EH (cell line): ENCODE measurements at places on chromosomes 6 and 20.

GRCh38 chr6:159887146-159887545, 3.6 kb upstream of the MAS1 start:
- no peak for DNase-seq

DNA sequence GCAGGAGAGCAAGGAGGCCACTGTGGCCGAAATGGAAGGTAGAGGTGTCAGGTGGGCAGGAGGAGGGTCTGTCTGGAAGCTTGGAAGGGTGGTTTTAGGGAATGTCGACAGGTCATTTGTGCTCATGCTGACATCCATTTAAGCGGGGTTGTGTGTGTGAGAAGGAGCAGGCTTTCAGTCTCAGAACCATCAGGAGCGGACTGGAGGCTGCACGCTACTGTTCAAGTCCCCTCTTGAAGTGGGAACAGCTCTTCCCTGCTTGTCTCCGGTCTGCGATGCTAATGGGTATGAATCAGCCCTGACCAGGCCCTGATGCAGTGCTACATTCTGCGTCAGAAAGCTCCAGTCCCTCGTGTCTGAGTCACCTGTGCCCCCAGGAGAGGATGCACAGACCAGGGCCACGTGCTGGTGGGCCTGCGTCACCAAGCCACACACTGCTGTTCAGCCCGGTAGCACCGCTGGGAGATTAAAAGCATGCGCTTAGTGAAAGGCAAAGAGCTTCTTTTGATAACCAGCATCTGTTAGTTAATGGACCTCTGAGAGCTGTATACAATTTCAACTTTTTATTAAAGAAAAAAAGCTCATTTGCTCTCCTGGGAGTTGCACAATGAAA, 58.0 kb downstream of the APCDD1L start:
- DNase-seq: peak; percentile 77

- peak; percentile 17 for DNase-seq
Measured at GRCh38 chr6:31918069-31918720, 9.3 kb upstream of the C2 start.

DNA sequence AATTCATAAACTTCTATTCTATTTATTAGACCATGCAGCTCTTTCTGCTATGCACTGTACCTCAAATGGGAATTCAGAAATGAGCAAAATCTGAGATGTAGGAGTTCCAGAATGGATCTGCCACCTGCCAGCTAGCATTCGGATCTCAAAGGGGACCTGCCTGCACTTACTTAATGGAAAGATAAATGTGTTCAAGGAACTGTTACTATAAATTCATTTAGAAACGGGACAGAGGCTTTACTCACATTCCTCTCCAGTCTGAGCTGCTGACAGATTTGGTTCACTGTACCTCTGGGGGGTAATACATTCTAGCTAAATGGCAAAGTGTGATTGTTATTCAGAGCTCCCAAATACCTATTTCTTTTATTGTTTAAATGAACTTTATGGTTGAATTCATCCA, 384.1 kb downstream of the GRIK2 start:
- DNase-seq: no peak

DNA sequence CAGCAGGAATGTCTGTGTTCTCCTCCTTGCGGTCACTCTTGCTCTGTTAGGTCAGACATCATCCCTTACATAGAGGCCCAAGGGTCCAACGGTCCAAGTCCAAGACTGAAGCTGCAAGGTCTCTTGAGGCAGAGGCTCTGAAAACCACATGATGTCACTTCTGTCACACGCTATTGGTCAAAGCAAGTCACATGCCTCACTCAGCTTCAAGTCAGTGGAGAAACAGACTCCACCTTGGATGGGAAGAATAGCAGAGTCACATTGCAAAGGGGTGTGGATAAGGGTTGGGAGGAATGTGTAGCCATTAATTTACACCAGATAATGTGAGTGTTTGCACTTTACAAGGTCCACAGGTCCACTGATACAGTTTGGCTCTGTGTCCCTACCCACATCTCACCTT, 17.5 kb downstream of the SLC52A3 start:
- peak; percentile 13 for DNase-seq

GRCh38 chr6:5582762-5583161, 321.4 kb downstream of the FARS2 start:
- peak; percentile 13 for DNase-seq

DNA sequence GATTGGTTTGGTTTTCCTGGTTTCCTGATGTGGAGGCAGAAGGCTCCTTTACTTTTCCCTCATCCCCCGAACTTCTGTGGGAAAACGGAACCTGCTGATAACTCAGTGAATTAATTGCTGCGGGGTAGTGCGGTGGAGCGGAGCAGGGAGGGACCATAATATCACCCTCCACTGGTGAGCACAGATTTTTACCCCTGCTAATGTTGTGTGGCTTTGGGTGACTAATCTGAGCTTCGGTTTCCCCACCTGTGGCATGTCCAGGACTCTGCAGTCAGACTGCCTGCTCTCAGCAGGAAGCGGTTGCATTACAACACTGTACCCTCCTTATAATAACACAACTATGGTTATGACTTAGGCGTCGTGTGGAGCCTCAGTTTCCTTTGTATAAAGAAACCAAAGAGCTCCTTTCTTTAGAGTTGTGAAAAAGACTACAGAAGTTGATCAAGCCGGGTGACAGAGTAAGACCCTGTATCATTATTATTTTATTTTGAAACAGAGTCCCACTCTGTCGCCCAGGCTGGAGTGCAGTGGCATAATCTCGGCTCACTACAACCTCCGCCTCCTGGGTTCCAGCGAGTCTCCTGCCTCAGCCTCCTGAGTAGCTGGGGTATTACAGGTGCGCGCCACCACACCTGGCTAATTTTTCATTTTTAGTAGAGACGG, 2.2 kb upstream of the ID1 start:
- peak; percentile 84 for DNase-seq

DNA sequence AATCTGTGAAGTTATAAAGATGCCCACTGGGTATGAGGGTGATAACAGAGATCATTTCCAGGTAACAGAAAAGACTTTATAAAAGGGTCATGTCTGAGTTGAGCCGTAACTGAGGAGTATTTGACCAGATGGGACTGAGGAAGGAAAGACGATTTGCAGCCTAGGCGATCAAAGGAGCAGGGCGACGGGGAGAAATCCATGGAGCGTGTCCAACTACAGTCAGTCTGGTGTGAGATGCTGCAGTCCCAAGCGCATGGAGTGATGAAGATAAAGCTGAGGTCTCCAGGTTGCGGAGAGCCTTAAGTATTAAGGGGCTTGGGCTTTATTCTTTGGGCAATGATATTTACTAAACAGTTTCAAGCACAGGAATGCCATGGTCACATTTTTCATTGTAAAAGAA, 166.7 kb downstream of the PRKN start:
- no peak for DNase-seq

DNA sequence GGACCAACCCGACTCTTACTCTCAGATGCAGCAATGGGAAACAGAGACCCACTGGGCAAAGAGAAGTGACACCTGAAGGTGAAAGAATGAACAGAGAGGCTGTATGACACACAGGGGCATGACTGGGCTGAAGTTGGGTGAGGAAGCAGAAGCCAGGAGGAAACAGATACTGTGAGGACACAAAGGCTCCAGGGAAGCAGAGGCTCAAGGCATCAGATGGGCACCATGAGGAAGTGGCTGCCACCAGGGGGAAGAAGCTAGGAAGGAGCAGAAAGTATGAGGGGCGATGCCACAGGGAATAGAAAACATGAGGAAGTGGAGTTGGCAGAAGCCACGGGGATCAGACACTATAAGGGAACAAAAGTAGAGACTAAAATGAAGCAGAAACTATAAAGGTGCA, 30.9 kb upstream of the OCSTAMP start:
- no peak for DNase-seq

GRCh38 chr6:34514112-34514511, 42.0 kb downstream of the SPDEF start:
- no peak for DNase-seq

DNA sequence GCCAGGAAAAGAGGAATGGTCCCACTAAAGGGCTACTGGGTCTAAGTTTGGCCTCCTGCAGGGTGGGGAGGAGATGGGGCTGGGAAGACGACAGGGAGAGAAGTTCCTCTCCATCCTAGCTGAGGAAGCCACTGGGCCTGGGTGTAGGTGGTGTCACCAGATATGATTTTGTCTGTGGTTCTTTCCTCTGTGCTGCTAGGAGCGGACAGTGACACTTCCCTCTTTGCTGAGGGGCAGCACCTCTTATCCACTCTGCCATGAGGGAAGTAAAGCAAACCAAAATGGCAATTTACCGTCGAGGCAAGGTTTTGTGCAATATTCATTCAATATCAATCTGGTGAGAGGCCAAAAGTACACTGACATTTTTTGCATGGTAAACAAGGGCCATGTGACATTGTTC, 33.0 kb upstream of the NR2E1 start:
- DNase-seq: no peak

DNA sequence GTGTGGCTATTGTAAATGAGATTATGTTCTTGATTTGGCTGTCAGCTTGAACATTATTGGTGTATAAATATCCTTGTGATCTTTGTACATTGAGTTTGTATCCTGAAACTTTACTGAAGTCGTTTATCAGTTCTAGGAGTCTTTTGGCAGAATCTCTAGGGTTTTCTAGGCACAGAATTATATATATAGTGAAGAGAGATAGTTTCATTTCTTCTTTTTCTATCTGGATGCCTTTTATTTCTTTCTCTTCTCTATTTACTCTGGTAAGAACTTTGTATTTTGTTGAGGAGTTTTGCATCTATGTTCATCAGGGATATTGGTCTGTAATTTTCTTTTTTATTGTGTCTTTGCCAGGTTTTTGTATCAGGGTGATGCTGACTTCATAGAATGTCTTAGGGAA, 589.2 kb upstream of the MAN1A1 start:
- DNase-seq: no peak

DNA sequence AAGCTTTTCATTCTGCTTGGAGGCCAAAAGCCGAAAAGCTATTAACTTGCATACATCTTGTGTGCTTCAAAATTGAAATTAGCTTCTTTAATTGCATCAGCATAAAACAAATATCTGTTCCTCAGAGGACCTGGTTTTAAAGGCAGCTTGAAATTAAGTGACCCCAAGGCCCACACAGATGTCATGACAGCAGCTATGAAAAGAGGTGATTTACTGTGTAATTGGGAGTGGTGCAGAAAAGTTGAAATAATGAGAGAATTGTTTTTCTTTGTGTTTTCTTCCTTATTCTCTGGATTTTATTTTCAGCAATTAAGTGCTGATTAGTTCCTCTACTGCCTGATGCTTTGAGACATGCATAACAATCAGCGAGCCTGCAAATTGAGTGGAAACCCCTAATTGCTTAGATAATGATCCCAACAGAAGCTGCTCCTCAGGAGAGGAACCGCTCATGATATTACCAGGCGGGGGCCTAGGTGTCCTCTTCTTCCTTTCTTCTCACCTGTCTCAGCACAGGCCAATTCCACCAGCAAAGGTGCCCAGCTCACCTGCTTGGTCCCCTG, 34.1 kb upstream of the GGTLC1 start:
- no peak for DNase-seq

DNA sequence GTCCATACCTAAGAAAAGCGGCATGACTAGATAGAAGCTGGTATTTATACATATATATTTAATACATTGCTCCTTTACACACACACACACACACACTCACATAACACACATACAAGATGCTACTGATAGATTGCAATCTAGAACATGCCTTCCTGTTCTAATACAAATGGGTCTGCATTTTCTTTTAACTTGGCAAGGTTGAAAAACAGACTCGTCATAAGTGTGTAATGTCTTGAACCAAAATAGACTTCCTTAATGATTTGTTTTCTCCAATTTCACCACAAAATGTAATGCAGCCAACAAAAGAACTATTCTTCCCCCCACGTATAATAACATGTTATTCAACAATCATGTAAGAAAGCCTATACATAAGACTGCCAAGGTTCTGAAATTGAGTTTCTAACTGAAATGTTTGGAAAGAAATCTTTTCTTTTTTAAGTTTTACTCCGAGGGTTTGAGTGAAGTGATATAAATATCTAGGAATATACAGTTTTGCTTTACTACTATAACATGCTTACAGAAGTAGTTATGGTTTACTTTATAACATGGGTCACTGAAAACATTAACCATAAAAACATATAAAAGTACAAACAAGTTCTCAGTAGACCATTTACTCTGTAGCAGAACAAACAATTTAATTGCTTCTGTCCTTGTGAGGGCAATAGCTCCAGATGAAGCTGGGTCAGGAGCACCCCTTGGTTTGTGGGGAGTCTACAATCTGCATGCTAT, 207.5 kb downstream of the FOXC1 start:
- DNase-seq: peak; percentile 44

DNA sequence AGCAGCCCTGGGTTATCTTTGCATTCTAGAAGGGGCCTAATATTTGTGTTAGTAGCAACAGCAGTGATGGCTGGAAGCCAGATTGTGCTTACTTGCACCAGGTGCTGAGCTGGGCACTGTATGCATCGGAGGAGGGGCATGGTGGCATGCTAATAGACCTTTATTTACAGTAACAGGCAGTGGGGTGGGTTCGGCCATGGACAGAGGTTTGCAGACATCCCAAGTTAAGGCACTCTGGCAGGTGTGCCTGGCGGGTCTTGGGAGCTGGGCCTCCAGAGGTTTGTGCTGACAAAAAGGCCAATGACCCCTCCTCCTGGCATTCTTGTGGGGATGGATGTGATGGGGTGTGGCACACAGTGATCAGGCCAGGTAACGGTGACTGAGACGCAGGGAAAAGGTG, 39.0 kb upstream of the CD93 start:
- DNase-seq: no peak

DNA sequence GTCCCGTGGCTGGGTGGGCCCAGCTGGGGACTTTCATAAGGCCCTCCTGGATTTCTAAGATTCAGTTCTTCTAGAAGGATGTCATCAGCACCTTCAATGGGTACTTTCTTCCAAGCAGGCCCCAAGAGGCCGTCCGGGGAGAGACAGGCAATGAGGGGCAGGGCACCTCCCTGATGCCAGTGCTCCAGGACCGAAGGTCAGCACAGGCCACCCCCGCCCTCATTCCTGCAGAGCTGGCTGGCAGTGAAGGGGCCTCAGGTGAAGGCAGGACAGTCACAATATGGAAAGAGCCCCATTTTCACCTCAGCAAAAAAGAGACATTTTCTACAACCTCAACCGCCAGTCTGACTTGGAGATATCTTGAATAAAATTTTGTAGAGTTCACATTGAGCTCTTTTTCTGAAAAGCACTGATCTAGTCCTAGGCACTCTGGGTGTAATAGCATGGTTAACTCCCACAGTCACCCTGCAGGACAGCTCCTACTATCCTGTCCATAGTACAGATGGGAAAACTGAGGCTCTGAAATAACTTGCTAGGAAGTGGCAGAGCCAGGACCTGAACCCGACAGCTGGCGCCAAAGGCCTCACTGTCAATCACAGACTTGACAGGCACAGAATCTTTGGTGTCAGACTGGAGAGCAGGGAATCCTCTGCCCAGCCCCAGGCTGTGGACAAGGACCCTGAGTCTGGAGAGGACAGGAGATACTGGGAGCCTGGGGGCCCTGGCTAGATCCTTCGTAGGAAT, 50.3 kb downstream of the RRBP1 start:
- no peak for DNase-seq

DNA sequence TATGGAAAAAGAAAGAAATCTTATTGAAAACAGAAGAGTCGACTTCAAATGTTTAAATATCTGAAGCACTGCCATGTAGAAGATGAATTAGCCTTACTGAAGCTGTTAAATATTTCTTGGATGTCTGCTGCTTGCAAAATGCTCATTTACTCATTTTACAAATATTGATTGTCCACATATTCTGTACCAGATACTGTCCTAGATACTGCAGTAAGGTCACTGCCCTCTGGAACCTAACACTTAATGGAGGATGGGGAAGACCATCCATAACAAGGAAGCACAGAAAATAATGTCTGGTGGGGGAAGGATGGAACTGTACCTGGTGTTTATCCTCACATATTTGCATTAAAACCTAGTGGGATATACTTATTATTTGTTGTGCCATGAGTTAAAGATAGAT, 99.0 kb downstream of the RCAN2 start:
- DNase-seq: no peak

GRCh38 chr20:57675773-57676172, 34.0 kb downstream of the PMEPA1 start:
- no peak for DNase-seq
